ENCODE measurements at places on chromosomes 11 and 22.

- no peak for DNase-seq
These were observed 505.4 kb downstream of the KCNA4 start for GRCh38 chr11:29511394-29511793.

GRCh38 chr11:6717426-6717825 lies 34.3 kb upstream of the MRPL17 start:
- no peak for DNase-seq

GRCh38 chr11:8754241-8754640 lies 71.6 kb downstream of the RPL27A start:
- DNase-seq = no peak

- DNase-seq = no peak
These were observed 132.3 kb downstream of the CSNK2A3 start for GRCh38 chr11:11220786-11221185.

- no peak for DNase-seq
These were observed 21.1 kb downstream of the TSPAN18 start for GRCh38 chr11:44747836-44748235.

- DNase-seq = no peak
These were observed 728.6 kb downstream of the BRD1 start for GRCh38 chr22:49099089-49099488.

GRCh38 chr11:133024301-133024700 lies 508.0 kb downstream of the OPCML start:
- DNase-seq = no peak

DNA sequence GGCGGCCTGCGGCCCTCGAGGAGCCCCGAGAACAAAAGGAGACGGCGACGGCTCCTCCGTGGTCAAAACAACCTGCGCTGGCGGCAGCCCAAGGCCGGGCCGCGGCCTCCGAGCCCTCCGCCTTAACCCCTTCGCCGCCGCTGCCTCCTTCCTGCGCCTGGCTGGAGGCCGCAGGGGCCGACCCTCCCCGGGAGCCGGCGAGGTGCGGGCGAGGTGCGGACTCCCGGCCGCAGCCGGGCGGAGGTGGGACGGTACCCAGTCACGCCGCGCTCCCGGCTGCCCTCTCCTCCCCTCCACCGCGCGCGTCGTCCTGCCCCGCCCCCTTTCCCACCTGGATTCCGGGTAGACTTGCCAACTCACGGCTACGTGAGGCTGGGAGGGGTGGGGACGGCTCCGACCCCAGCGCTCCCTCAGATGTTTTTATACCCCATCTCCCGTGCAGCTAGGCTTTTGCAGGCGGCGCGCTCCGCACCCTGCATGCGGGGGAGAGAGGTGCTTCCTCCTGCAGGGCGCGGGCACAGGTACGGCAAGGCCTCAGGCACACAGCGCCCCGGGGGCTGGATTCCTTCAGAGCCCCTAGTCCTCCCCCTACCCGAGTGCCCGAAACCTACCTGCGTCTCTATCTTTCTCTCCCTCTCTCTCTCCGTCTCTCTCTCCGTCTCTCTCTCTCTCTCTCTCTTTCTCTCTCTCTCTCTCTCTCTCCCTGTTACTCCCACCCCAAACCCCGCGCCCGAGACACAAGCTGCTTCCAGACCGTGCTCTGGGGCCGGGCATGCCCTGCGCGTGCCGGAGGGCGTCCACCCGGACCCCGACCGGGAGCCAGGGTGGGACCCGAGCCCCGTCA lies 2.0 kb downstream of the PDGFB start:
- DNase-seq = peak; percentile 51

GRCh38 chr22:49724893-49725489 lies 102.7 kb downstream of the BRD1 start:
- DNase-seq = peak; percentile 78
